ENCODE measurements at places on chromosomes 2 and 18.

GRCh38 chr2:20612925-20613916 lies 37.7 kb downstream of the HS1BP3 start:
- DNase-seq, result no peak

DNA sequence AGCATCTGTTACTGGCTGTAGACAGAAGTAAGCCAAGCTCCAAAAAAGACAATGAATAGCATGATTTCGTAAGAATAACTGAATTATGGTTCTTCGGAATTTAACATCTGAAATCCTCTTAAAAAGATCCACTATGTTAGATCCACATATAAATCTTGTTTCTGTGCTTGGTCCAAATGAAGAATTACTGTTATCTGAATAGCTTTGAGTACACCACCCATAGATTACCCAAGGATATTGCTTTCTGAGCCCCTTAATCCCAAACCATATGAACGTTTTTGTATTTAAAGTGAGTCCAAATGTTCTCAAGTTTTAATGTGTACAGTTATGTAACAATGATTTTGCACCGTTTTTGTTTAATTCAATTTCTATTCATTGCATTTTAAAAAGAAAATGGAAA lies 124.9 kb downstream of the DSC3 start:
- DNase-seq, result no peak

DNA sequence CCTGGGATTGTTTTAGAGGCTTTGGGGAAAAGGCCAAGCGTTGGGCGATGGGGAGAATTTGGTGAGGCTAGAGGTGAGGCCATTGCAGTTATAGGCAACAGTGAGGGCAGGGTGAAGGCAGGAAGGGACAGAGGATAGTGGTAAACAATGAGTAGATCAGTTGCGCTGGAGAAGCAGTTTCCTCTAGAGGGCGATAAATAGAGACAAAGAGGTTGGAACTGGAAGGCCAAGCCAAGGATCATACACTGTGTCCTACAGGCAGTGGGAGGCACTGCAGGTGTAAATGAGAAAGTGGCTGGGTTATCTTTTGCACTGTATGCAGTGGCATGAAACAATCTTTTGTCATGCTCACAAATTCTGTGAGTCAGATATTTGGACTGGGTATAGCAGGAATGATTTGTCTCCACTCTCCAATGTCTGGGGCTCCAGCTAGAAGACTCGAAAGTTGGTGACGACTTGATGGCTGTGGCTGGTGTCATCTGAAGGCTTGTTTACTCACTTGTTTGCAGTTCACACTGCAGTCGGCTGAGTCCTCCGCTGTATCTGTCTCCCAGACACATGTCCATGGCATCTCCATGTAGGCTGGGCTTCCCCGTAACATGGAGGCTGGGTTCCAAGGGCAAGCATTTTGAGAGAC lies 82.1 kb downstream of the TNP1 start:
- peak; percentile 68 for DNase-seq

- DNase-seq, result no peak
Measured at GRCh38 chr2:66433945-66434678, 813 bp upstream of the MEIS1 start.

GRCh38 chr2:48808311-48808710 lies 52.8 kb upstream of the LHCGR start:
- no peak for DNase-seq

DNA sequence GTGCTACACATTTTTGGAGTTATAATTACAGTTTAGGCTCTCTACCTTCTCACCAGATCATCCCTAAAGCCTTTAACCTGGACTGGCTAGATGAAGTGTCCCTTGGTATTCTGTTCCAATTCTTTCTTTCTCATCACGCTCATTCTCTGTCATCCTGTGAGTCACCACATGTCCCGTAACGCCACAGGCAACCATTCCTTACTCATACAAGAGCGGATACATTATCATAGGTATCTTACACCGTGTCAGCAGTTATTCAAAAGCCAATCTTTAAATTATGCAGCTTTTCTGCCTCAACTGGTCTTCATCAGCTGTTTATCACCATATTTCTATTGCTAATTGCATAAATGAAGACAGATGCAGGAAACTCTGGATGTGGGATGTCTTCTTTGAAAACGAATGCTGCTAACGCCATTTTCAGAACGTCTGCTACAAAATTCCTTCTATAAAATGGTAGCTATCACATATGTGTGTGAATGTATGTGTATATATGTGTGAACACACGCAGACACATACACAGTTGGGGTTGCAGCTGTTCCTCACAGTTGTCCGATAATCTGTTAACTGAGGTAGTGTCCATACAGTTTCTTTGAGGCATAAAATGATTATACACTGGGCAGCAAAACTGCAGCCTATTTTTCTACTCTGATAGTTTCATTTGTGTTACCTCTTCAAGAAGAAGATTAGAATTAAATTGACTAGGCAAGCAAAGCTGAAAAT lies 47.9 kb downstream of the EML6 start:
- DNase-seq, result no peak

- no peak for DNase-seq
Measured at GRCh38 chr2:96800061-96801004, 15.7 kb upstream of the CNNM3 start.

- no peak for DNase-seq
Measured at GRCh38 chr2:221461901-221462300, 110.2 kb downstream of the EPHA4 start.

- DNase-seq, result no peak
Measured at GRCh38 chr2:205462681-205463345, 219.5 kb upstream of the NRP2 start.

DNA sequence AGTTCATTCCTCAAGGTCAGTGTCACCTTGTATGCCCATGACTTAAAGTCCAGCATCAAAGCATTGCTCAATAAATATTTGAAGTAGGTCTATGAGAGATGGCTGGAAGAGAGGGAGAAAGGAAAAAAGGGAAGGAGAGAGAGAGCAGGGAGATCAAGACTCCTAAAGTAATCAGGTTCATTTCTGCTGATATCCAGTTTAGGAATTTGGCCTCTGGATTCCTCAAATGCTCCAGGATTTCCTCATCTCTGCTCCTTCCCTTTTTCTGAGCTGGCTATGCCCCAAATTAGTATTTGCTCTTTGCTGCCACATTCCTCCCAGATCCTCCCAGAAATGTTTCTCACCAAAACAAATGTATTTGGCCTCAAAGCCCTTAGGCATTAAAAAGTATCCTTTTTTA lies 739.4 kb upstream of the CHAC2 start:
- peak; percentile 51 for DNase-seq

- DNase-seq, result no peak
Measured at GRCh38 chr18:74715306-74715705, 117.6 kb downstream of the ZNF407 start.

- no peak for DNase-seq
Measured at GRCh38 chr2:120831891-120832290, 96.2 kb downstream of the GLI2 start.

GRCh38 chr2:225041207-225041850 lies 939 bp downstream of the DOCK10 start:
- no peak for DNase-seq

DNA sequence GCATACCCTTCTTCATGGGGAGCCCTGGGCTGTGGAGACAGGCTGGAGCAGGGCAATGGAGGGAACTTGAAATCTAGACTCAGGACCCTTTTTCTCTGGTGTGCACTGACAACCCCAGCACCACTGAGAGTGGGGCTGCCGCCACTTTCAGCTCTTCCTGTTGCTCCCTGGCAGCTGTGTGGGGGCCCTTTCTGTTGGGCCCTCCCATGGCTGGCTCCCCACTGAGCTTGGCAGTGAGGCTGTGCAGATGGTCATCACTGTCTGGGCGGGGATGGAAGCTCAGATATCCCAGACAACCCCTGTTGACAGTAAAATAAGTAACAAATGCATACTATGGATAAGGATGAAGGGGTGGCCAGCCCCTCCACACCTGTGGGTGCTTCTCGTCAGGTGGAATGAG lies 6.7 kb downstream of the MYO7B start:
- no peak for DNase-seq

- no peak for DNase-seq
Measured at GRCh38 chr2:181483876-181484275, 26.7 kb downstream of the ITGA4 start.

- DNase-seq, result peak; percentile 61
Measured at GRCh38 chr2:113877711-113878598, 11.9 kb upstream of the ACTR3 start.

DNA sequence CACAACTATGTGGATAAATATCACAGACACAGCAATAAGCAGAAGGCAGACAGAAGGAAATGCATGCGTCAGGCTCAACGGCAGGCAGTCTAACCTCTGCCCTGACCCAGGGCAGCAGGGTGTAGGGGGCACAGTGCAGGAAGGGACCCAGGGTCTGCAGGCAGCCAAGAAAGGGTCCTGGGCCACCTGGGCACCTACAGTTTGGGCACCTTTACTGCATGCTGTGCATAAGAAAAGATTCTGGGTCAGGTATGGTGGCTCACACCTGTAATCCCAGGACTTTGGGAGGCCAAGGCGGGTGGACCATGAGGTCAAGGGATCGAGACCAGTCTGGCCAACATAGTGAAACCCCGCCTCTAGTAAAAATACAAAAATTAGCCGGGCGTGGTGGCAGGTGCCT lies 17.7 kb downstream of the PASK start:
- no peak for DNase-seq

DNA sequence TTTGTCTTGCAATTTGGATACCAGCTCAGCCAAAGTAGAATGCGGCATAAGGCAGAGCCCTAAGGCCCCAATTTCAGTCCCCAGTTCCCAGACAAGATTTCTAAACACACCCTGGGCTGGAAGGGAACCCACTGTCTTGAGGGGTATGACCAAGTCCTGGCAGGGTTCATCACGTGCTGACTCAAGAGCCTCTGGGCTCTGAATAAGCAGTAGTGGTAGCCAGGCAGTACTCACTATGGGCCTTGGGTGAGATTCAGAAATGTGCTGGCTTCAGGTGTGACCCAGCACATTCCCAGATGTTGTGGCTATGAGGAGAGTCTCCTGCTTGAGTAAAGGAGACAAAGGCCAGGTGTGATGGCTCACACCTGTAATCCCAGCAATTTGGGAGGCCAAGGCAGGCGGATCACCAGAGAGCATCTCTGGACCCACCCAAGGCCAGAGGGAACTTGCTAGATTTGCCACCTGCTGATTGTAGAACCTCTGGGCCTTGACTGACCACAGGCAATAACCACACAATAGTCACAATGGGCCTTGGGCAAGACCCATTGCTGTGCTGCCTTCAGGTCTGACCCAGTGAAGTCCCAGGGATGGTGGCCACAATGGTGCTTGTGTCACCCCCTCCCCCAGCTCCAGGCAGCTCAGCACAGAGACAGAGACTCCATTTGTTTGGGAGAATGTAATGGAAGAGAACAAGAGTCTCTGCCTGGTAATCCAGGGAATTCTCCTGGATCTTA lies 74.9 kb downstream of the ATL2 start:
- no peak for DNase-seq

- DNase-seq, result no peak
Measured at GRCh38 chr2:8488001-8488738, 193.7 kb upstream of the ID2 start.

GRCh38 chr2:47221946-47222345 lies 66.8 kb upstream of the STPG4 start:
- DNase-seq, result no peak

DNA sequence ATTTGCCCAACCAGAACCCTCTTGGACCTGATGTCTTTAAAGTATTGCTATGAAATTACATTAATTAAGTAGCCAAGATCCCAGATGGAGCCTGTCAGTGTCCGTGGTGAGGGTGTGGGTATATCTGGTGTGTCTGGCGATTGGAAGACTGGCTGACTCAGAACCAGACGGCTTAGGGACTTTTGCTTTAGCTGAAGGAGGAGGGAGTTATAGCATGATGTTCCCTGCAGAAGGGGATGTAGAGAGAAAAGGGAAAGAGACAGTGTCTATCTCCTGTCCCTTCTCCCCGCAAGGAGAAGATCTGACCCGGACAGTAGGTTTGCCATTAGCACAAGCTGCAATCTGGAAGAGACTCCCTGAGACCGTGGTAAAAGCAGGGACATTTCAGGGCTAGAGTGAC lies 60.6 kb downstream of the POU3F3 start:
- DNase-seq, result no peak

GRCh38 chr2:128487650-128488387 lies 169.2 kb upstream of the HS6ST1 start:
- no peak for DNase-seq

DNA sequence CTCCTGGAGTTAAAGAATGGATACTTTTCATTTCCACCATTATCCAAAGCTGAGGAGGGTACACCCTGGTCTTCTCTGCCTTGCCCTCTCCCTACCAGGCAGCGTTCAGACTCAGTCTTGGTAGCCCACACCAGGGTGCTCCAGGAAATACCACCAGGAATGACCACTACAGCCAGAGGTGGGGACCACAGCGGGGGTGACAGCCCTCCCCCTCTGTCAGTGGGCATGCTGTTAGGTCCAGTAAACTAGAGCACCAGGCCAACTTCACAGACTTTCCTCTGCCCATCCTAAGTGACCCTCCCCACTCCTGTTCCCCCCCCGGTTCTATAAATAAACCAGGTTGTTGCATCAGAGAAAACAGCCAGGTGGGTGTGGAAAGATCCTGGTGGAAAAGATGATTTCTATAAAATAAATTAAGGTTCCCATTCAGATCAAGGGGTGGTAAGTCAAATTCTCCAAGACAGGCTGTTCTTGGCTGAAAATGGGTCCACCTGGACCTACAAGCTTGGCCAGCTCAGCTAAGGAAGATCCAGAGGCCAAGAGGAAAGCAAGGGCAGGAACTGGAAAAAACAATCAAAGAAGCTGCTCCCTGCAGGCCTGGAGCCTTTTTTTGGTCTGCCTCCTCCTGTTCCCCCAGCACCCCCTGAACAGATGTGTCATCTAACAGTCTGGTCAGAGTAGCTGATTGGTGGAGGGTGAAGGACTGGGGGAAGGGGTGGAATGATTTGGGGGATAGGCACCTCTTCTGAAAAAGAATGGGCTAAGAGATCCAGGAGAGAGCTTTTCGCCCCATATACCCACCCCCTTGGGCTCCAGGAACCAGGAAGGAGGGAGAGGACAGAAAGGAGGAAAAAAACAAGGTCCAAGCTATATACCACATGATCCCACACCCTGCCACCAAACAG lies 2.3 kb downstream of the RAB11FIP5 start:
- DNase-seq, result no peak

DNA sequence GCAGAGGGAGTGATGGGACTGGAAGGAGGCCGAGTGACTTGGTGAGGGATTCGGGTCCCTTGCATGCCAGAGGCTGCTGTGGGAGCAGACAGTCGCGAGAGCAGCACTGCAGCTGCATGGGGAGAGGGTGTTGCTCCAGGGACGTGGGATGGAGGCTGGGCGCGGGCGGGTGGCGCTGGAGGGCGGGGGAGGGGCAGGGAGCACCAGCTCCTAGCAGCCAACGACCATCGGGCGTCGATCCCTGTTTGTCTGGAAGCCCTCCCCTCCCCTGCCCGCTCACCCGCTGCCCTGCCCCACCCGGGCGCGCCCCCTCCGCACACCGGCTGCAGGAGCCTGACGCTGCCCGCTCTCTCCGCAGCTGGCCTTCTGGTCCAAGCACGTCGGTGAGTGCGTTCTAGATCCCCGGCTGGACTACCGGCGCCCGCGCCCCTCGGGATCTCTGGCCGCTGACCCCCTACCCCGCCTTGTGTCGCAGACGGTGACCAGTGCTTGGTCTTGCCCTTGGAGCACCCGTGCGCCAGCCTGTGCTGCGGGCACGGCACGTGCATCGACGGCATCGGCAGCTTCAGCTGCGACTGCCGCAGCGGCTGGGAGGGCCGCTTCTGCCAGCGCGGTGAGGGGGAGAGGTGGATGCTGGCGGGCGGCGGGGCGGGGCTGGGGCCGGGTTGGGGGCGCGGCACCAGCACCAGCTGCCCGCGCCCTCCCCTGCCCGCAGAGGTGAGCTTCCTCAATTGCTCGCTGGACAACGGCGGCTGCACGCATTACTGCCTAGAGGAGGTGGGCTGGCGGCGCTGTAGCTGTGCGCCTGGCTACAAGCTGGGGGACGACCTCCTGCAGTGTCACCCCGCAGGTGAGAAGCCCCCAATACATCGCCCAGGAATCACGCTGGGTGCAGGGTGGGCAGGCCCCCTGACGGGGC lies 4.6 kb downstream of the PROC start:
- DNase-seq, result no peak
